ENCODE measurements at places on chromosomes 7 and 10.
A peak's percentile ranks its signal among the peaks of the same experiment; 100 is the strongest.

DNA sequence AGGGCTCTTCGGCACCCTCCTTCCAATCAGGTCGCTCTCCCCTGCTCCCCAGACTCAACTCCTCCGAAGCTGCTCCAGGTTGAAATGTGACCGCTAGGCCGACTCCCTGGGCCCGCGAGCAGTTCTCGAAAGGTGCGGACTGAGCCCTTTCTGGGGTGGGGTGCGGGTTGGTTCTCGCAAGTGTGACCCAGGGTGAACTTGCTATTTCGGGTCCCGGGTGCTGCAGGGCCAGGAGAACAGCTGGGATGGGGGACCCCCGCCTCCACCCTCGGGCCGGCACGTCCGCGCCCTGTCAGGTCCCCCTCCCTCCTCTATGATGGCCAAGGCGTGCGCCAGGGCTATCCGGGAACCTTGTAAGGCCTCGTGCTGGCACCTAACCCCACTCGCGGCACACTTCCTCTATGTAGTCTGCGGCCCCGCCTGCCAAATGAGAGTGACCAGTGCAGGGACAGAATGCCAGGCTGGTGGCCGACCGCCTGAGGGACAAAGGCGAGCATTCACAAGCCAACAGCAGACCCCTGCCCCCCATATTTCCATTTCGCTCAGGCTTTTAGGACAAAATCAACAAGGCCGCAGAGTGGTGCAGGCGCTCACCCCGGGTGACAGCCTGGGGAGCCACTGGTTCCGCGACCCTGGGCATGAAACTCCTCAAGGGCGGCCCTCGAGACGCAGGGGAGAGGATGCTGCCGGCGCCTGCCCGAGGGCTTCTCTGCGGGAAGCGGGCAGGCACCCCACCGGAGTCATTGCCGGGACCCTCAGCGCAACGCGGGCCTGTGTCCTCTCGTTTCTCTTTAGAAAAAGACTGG is 13.7 kb upstream of the HOXA13 start:
- DNase-seq, result no peak

DNA sequence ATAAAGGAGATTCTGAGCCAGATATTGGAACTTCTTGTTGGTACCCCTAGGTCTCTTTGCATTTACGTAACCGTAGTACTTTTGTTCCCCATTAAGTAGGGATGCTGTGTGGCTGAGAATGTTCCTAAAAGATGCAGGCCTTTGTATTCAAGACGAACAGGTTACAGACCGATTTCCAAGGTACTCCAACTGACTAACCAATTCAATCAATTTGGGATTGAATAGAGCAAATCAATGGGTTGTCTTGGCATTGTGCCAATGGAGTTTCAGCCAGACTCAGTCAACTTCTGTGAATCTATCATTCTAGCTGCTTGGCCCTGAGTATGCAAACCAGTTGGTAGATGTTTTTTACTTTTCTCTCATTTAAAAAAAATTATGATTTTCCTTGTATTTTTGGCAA is 347.3 kb upstream of the NPVF start:
- DNase-seq, result no peak

- no peak for DNase-seq
These were observed 27.9 kb upstream of the LOXL4 start for GRCh38 chr10:98295907-98296306.

DNA sequence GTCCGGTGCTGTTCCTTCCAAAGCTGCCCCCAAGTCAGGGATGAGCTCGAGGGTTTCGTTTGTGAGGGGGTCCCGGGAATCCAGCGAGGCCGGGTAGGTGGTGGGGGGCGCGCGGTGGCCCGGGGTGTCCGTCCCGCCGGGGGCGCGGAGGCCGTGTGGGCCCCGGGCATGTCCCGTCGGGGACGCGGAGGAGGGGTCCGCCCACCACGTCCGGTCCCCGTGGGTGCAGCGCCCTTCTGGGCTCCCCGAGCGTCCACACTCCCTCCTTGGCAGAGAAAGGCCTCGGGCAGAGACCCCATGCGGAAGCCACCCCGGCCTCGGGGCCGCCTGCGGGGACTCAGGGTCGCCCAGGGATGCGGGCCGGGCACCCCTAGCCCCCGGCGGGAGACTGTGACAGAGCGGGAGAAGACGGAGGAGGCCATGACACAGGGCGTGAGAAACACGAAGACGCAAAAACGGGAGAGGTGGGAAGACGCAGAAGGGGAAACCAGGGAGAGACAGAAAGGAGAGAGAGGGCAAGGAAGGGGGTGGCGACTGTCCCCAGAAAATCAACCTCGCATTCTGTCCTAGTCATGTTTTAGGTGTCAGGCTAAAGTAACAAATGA is 640 bp upstream of the ZNF425 start:
- DNase-seq, result no peak

GRCh38 chr7:112296432-112296831 is 89.9 kb downstream of the ZNF277 start:
- no peak for DNase-seq

DNA sequence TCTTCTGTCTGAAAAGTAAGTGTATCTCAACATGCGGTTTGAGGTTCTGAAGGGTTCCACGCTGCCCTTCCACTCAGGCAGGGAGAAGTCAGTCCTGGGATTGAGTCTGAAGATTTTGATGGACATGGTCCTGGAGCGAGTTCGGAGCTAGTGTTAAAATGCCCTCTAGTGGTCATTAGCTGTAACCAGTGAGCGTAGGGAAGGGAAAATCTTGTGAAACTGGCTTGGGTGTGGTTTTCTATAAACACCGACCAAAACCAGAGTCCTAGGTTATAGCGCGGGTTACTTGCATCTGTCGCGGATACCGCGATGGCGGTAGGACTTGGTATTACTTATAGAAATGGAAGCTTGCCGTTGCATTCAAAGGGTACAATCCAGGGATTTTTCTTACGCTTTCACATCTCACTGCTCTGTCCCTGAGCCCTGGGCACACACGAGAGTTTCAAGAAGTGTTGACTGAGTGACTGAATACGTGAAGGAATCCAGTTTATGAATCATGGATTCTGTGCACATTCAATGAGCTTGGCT is 348.2 kb upstream of the C7orf33 start:
- DNase-seq, result peak; percentile 9
